Effector memory CD8-positive, alpha-beta T cell (primary cell): ENCODE measurements at places on chromosomes 6 and 20.

DNA sequence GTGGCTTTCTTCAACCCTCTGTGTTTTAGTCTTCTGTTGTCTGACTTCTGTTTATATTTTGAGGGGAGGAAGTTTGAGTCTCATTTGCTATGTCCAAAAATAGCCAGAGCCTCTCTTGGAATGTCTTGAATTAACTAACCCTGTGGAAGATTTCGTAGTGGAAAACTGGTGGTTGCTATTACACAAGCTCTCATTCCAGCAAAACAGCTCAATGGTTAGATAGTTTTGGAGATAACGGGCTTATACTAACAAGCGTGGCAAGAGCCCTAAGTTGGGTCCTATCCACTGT, 1.6 kb downstream of the CCN2 start:
- no peak for DNase-seq

DNA sequence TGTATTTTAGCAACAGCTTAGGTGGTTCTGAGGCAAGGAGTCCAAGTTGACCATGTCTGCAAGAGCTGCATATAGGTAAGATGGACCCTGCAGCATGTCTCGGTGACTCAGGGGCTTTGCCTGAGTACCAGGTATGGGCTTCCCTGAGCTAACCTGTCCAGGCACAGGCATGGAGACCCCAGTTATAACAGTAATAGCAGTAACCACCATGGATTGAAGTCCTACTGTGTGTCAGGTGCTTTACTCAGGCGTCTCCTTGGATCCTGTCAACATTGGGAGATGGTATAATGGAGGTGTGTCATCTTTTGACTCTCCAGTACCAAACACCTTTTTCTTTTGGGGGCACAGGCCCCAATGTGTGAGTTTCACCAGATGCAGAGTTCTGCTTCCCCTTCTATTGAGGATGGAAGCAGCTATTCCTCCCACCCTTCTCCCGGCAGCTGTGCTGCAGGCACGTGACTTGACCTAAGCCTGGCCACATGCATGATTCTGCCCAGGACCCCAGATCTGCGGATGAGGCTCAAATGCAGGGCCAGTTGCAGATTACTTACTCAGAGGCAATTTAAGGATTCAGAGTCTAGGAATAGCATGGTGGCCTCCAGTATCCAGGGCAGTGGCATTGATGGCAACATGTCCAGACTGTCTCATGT, 13.8 kb downstream of the TREM1 start:
- DNase-seq, result no peak

- DNase-seq, result no peak
Observed at GRCh38 chr6:27512525-27512924, 39.6 kb upstream of the ZNF184 start.

DNA sequence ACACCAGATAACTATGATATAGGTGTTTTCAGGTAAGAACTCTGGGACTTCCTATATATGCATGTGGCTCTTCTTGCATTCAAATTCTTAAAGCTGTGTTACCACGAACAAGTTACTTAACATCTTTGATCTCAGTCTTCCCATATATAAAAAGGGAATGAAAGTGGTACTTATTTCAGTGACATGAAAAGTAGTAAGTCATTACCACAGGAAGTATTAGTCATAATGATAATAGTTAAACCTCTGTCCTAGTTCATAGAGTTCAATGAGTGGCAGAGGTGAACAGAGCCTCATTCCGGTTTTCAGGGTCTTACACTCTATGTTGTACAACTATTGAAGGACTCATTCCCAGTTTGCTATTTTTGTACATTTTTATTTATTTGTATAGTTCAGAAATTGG, 237.0 kb downstream of the NKAIN2 start:
- DNase-seq, result no peak

- DNase-seq, result no peak
Observed at GRCh38 chr6:45377043-45377553, 636 bp downstream of the SUPT3H start.

DNA sequence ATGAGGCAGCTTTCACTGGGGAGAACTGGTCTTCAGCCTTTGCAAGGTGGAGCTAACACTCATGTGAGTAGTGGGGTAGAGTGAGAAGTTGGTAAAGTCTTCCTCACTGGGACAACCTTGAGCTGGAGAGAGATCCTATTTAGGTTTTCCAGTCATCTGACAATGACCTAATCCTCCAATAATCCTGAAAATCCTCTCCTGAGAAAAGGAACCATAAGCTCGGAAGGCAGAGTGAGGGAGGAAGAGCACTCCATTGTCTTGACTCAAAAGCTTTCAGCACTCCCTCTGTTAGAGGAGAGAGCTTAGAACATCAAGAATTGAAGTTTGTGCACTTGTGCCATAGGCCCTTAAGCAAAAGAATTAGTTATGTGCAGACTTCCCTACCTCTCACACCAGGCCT, 77.8 kb downstream of the TRAM2 start:
- no peak for DNase-seq

GRCh38 chr20:46651091-46651962, at the start of gene SLC13A3:
Gene SLC13A3 (minus strand): TSS chr20:46651459. CDS start chr20:46651421, 38 bp downstream.
- DNase-seq, result no peak

DNA sequence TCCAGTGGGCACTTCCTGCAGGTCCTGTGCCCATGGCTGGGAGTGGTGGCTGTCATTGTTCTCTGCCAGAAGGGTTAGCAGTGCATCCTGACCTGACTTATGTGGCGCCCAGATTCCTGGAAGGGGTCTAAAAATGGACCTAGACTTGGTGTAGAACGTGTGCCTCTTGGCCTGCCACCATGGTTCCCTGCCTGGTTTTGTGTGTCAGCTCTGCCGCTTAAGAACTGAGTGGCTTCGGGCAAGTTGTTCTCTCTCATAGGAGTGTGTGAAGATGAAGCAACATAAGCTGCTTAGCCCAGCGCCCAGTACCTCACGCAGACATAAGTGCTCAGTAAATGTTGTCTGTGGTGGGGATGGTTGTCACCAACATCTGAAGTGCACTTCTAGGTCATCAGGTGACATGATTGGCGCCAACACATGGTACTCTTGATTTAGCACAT, 52.1 kb downstream of the PTPN1 start:
- DNase-seq, result no peak

DNA sequence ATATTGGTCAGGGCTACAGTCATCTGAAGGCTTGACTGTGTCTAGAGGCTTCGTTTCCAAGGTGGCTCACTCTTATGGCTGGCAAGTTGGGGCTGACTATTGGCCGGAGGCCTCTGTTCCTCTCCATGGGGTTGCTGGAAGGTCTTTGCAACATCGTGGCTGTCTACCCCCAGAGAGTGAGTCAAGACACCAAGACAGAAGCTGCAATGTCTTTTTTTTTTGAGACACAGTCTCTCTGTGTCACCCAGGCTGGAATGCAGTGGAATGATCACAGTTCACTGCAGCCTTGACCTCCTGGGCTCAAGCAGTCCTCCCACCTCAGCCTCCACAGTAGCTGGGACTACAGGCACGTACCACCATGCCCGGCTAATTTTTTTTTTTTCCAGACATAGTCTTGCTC, 29.4 kb upstream of the KIF3B start:
- DNase-seq, result no peak

- no peak for DNase-seq
Observed at GRCh38 chr20:53491462-53491861, 102.2 kb downstream of the ZNF217 start.

GRCh38 chr6:1709234-1709641, 99.5 kb downstream of the FOXC1 start:
- no peak for DNase-seq

GRCh38 chr6:6293317-6293716, 27.1 kb downstream of the F13A1 start:
- no peak for DNase-seq

DNA sequence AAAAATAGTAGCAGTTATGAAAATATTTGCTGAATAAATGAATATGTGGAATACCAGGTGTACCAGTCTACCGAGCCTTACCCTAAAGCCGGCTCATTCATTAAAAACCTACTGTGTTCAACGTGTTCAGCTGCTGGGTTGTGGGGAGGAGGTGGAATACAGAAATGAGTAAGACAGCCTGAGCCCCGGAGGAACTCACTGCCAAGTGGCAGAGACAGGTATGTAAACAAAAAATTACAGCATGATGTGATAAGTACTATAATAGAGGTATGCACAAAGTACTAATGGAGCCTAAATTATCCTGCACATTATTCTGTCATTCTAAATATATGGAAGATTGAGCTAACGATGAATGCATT, 6.8 kb upstream of the ADTRP start:
- no peak for DNase-seq

DNA sequence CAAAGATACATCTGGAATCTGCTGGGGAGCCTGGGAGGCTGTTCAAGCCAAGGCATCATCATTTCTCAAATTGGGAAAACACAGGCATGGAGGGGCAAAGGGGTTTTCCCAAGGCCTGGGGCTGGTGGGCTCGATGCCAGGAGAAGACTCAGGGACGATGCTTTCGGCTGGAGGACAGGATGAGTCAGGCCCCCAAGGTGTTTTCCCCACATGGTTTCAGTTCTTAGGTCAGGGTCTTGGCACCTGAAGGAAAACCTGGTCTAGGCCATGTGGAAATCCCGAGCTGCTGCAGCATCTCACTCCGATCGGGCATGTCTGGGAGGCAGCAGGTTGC, 348.1 kb downstream of the CDC5L start:
- no peak for DNase-seq

GRCh38 chr6:101550451-101550850, 156.9 kb downstream of the GRIK2 start:
- DNase-seq, result no peak

- no peak for DNase-seq
Observed at GRCh38 chr6:149913085-149913484, 9.8 kb downstream of the RAET1G start.

DNA sequence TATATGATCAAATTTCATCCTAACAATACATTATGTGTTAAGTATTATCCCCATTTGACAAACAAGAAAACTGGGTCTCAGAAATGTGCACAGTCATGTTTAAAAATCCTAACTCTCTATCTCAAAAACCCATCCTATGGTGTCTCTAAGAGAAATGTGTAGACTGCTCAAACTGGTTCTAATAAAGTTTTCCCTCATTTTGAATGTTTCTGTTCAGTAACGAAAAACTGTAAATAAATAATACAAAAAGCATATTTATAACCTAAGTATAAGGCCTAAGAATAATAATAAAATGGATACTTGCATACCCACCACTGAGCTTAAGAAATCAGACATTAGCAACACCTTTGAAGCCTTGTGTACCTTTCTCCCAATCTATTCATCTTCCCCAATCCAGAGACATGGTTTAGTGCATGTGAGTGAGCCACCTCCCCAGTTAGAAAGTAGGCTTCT, 39.0 kb downstream of the TNFAIP3 start:
- no peak for DNase-seq

DNA sequence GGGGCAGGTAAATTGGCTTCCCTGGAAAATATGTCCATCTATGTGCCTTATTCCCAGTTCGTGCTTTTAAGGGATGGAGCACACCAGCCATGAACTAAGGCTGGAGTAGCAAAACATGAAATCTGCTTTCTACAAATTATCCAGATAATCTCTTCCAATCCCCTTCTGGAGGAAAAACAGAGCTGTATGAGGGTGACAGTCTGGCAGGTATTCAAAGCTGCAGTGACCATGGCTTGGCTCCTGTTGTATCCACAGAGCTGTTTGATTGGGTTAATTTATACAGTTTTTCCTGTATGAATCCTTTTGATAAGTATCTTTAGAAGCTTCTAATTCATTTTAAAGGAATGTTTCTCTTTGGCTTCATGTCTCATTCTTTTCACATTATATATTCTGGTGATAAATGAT, 144.4 kb downstream of the AIG1 start:
- no peak for DNase-seq

DNA sequence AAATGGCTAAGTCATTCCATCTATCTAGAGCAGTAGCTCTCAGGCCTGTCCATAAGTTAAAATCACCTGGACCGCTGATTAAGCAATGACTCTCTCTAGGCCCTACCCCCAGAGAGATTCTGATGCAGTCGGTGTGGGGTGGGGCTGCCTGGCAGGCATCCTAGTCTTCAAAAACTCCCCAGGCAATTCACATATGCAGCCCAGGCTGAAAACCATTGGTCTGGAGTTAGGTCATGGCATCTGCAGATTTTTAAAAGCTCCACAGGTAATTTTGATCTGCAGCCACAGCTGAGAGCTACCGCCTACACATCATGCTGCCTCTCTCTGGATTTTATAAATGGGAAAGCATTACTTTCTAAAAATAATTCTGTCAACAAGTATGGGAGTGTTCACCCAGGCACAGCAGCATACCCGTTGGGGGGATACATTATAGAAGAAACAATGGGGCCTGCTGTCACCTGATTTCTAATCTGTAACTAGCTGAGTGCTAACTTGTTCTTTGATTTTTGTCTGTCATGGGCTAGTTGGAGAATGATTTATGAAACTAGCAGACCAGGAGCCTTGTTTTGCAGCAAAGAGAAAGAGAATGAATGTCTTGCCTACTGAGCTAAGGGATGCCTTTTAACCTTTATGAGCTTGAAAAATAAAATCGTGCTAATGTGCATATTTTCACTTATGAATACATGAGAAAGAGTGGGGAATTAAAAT, 44.1 kb upstream of the ATXN1 start:
- DNase-seq, result no peak

- no peak for DNase-seq
Observed at GRCh38 chr6:189676-190075, 102.6 kb upstream of the DUSP22 start.

DNA sequence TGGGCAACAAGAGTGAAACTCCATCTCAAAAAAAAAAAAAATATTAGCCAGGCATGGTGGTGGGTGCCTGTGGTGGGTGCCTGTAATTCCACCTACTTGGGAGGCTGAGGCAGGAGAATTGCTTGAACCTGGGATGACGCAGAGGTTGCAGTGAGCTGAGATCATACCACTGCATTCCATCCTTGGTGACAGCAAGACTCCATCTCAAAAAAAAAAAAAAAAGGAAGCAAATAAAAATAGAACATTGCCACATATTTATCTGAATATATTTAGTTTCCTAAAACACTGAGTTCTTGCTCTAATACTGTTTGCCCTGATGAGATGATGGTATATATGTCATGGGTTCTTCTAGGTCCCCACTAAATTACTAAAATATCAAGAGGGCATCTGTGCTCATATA, 28.4 kb downstream of the CASP8AP2 start:
- no peak for DNase-seq

- no peak for DNase-seq
Observed at GRCh38 chr6:127538750-127539264, 19.7 kb upstream of the MTCL3 start.

GRCh38 chr20:47991875-47992488, 206.7 kb upstream of the SULF2 start:
- DNase-seq, result no peak

DNA sequence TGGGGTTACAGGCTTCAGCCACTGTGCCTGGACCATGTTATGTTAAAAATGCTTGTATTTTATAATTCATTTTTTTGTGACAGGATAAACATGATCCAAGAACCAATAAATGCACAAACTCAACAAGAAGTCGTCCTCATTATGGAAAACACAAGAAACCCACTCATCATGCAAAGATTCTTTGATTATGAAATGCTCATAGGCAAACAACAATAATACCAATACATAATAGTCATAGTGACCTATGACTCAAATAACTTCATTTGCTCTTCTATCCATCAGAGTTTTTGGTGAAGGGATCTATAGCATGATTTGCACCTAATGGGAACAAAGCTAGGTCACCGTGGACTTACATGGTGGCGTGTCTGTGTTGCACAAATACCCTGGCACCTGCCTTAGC, 217.1 kb upstream of the THEMIS start:
- no peak for DNase-seq

GRCh38 chr20:14561741-14562221, 224.4 kb upstream of the FLRT3 start:
- no peak for DNase-seq

- peak; percentile 71 for DNase-seq
Observed at GRCh38 chr6:106979435-106979884, 4.9 kb upstream of the CD24 start.

- no peak for DNase-seq
Observed at GRCh38 chr6:35081426-35081851, 59.7 kb downstream of the TCP11 start.

GRCh38 chr6:82704045-82704444, 340.4 kb downstream of the TPBG start:
- no peak for DNase-seq
